ENCODE measurements at places on chromosomes 7 and 10.

DNA sequence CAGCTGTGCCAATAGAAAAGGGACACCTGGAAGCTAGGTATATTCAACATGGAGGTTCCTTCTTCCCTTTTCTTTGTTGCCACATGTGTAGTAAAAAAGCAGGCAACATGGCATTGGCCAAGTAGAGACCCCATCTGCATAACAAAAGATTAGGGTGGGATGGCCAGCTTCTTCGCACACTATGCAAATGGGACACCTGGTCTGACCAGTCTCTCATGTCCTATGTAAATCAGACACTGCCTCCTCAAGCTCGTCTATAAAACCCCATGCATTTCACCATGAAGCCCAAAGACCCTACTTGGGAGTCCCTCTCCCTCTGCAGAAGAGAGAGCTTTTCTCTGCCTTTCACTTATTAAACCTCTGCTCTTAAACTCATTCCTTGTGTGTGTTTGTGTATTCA lies 53.9 kb downstream of the MYL10 start:
- no peak for DNase-seq

GRCh38 chr7:111226800-111227199 lies 135.9 kb downstream of the LRRN3 start:
- no peak for DNase-seq

DNA sequence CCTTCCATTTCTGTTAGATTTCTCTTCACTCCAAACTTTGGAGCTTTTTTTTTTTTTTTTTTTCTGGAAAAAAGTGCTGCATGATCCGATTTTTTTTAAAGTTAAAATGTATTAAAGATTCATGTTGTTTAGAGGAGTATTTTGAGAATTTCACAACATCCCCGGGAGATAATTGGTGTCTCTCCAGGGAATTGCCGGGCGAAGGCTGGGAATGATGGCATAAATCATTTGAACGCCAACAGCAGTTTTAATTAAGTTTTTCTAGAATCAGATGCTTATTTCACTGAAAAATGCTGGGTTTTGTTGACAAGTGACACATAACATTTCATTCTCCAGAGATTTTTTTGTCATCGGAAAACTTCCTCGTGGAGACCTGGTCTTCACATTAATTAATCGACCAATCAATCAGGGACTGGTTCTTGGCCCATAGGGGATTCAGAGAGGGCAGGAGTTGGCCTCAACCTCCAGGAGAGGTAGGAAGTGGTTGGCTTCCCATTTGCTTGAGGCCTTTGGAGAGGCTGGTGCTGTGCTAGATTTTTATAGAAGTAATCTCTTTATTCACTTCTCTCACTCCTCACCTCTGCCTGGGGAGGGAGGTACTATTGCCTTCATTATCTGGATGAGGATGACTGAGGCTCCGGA lies 439.4 kb downstream of the TYW1 start:
- DNase-seq, result no peak

DNA sequence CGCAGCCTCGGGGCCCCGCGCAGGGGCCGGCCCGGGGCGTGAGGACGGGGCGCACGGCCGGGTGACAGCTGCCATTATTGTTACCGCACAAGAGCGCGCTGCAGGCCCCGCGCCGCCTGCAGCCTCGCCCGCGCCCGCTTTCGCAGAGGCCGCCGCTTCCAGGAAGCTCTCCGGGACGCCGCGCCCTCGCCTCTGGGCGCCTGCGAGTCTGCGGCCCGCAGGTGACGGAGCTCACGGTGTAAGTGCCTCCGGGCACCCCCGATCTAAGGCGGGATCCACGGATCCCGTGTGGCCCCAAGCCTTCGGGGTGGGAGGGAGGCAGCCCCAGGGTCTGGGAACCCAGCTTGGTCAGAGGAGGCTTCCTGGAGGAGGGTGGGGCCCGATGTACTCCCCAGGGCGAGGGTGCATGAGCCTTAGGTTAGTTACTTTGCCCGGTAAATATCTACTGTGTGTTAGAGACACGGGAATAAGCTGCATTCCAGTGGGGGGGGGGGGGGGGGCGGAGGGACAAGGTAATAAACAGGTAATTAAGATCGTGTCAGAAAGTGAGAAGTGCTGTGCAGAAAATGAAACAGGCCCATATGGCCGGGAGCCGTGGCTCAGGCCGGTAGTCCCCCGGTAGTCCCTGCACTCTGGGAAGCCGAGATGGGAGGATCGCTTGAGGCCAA lies 638 bp downstream of the IQCE start:
- no peak for DNase-seq

DNA sequence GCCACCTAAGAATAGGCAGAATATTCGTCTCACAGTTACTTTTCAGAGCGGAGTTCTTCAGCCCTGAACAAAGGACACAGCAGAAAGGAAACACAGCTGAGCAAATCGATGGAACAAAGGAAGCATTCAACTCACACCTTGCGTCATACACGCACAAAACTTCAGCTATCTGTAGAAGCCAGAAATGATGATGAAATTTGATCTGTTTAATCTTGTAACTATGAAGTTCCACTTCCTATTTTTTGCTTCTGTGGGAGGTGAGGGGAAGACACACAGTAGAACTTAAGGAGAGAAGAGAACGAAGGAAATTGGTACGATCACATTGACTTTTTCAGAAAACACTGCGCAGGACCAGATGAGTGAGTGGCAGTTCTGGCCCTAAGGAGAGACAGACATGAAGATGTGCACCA lies 26.2 kb downstream of the FAM171A1 start:
- DNase-seq, result no peak

DNA sequence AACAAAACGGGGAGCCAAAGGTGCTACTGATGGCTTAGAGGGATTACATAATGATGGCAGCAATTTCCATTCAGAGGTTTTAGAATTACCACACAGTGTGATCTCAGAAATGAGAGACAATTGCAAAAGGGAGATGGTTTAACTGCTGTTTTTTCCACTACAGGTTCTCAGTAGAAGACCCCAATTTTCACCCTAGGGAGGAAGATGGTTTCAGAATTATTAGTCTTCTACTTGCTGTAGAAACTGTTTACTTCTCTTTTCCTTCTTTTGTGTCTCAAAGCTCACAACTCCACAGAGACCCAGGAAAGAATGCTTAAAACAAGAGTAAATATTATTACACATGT lies 226.5 kb downstream of the INHBA start:
- DNase-seq, result no peak

Measured in stimulated activated CD4-positive, alpha-beta T cell treated with anti-CD3 and anti-CD28 coated beads, Interleukin-1b, Interleukin-23, amount 100 ng/mL, for 1 hour (primary cell).